Body of pancreas (tissue), 4 donors: ENCODE measurements at places on chromosomes 4 and X. TPM values are rescaled to one million over a fixed set of nuclear protein-coding genes. Genes with fewer than 3 reads are reported as not detected.
A peak's percentile ranks its signal among the peaks of the same experiment; 100 is the strongest.

- no peaks in the 10 kb centered on the region for H3K27me3 ChIP-seq
- H3K36me3 ChIP-seq, result no peaks in the 10 kb centered on the region
- H3K4me3 ChIP-seq, result no peak overlapping the region
- no peaks in the 10 kb centered on the region for H3K4me1 ChIP-seq
Observed at GRCh38 chrX:72492499-72492898, 80.1 kb downstream of the HDAC8 start.

GRCh38 chr4:76489686-76490161 lies 54.7 kb downstream of the SHROOM3 start:
- no peak overlapping the region for H3K4me3 ChIP-seq
- no peak for DNase-seq
- H3K36me3 ChIP-seq, result no peaks in the 10 kb centered on the region
- peaks cover 6% of the 10 kb centered on the region for H3K4me1 ChIP-seq

- no peak overlapping the region for H3K27ac ChIP-seq
- no peaks in the 10 kb centered on the region for H3K36me3 ChIP-seq
- peaks cover 20% of the 10 kb centered on the region for H3K4me1 ChIP-seq
- no peak overlapping the region for H3K4me3 ChIP-seq
- DNase-seq, result no peak
Observed at GRCh38 chr4:183873409-183874185, 31.5 kb upstream of the STOX2 start.

GRCh38 chr4:108810087-108810486 lies 47.2 kb upstream of the ETNPPL start:
- H3K27ac ChIP-seq, result no peak overlapping the region
- H3K27me3 ChIP-seq, result no peaks in the 10 kb centered on the region
- H3K4me3 ChIP-seq, result no peak overlapping the region
- no peaks in the 10 kb centered on the region for H3K4me1 ChIP-seq

- no peak overlapping the region for H3K27ac ChIP-seq
- H3K4me1 ChIP-seq, result no peaks in the 10 kb centered on the region
- H3K27me3 ChIP-seq, result no peaks in the 10 kb centered on the region
Observed at GRCh38 chrX:65903750-65904149, 136.1 kb downstream of the VSIG4 start.

- DNase-seq, result no peak
- H3K36me3 ChIP-seq, result no peaks in the 10 kb centered on the region
- no peak overlapping the region for H3K27ac ChIP-seq
- no peak overlapping the region for H3K4me3 ChIP-seq
- no peaks in the 10 kb centered on the region for H3K4me1 ChIP-seq
- no peaks in the 10 kb centered on the region for H3K27me3 ChIP-seq
Observed at GRCh38 chr4:91502365-91502764, 801.4 kb upstream of the GRID2 start.

MRPL1 gene
- total RNA-seq, result 12.2 TPM

GRCh38 chrX:111447298-111447697 lies 35.3 kb upstream of the DCX start:
- H3K27ac ChIP-seq, result no peak overlapping the region
- no peaks in the 10 kb centered on the region for H3K27me3 ChIP-seq
- no peaks in the 10 kb centered on the region for H3K4me1 ChIP-seq
- H3K36me3 ChIP-seq, result no peaks in the 10 kb centered on the region
- DNase-seq, result peak; percentile 9
- H3K4me3 ChIP-seq, result no peak overlapping the region

MAGEB2 gene
- not detected for total RNA-seq

DNA sequence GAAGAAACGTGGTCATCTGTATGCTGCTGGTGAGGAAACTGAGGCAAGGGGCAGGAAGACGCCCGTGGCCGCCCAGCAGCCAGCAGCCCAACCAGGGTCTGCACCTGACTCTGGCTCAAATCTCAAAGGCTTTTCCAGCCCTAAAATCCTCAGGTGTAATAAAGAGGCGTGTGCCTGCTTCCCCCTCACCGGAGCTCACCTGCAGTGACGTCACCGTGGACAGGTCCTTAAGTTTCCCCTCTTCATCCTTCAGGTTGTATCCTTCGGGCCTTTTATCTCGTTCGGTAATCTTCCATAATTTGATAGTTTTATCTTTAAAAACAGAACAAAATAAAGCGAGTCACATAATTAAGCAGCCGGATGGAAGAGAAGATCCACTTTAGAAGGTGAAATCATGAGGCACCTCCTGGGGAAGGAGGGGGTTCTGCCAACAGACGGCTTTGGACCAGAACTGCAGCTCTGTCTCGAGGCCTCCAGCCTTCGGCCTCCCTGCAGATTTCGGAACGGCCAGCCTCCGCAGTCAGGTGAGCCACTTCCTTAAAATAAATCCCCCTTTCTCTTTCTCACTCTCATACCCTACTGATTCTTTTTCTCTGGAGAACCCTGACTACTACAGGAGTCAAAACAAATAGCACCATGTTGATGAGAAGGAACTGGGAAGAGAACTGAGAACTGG lies 96.7 kb downstream of the PPP2R2C start:
- H3K4me1 ChIP-seq, result no peaks in the 10 kb centered on the region
- no peaks in the 10 kb centered on the region for H3K36me3 ChIP-seq
- DNase-seq, result no peak

GLRA3 gene
- total RNA-seq, result not detected

GRCh38 chr4:79526641-79527565 lies 118.9 kb upstream of the GK2 start:
- no peaks in the 10 kb centered on the region for H3K27me3 ChIP-seq
- H3K4me3 ChIP-seq, result no peak overlapping the region
- H3K27ac ChIP-seq, result no peak overlapping the region
- no peaks in the 10 kb centered on the region for H3K36me3 ChIP-seq

GRCh38 chr4:26281881-26282280 lies 38.9 kb upstream of the RBPJ start:
- H3K27ac ChIP-seq, result no peak overlapping the region
- DNase-seq, result no peak
- H3K4me3 ChIP-seq, result no peak overlapping the region
- no peaks in the 10 kb centered on the region for H3K36me3 ChIP-seq

SLITRK4 gene
- 0.33 TPM for total RNA-seq

GDI1 gene
- 83.4 TPM for total RNA-seq
